Activated CD4-positive, alpha-beta memory T cell treated with anti-CD3 and anti-CD28 coated beads, Interleukin-2, amount 10 ng/mL, durations not matched to agents 7 days and 5 days (primary cell): ENCODE measurements at places on chromosomes 1 and 21. TPM values are rescaled to one million over a fixed set of nuclear protein-coding genes. Genes with fewer than 3 reads are reported as not detected.

- no peak for DNase-seq
These were observed 41.0 kb upstream of the APOBEC4 start for GRCh38 chr1:183694066-183694465.

DNA sequence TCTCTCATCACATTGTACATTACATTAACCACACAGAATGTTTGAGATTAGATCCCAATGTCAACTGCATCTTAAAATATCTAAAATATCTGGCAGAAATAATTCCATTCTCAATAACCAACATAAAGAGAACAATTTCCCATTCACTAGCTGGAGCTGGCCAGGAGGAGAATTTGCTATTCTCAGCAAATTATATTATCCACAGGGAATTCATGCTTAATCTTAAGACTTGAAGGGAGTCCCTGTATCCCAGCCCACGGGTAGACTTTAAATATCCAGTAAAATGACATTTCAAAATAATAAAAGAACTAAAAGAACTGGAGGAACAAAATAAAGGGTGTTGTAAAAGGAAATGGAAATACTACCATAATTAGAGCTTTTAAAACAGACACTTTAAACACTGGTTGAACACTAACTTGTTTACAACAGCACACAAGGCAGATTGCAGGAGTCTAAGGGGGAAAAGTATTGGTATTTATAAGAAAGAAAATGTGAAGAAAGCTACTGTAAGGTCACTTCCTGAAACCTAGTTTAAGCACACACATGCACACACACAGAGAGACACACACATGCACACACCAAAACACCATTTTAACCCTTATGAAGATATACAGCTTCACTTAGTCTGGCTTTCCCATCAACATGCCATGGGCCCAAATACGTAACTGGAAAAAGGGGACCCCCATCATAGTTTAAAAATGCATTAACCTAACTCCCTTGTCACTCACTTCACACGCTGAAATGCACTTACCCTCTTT, 107.0 kb downstream of the PTPN14 start:
- DNase-seq, result no peak

GRCh38 chr1:208300084-208300770, 56.0 kb upstream of the PLXNA2 start:
- DNase-seq, result no peak

DNA sequence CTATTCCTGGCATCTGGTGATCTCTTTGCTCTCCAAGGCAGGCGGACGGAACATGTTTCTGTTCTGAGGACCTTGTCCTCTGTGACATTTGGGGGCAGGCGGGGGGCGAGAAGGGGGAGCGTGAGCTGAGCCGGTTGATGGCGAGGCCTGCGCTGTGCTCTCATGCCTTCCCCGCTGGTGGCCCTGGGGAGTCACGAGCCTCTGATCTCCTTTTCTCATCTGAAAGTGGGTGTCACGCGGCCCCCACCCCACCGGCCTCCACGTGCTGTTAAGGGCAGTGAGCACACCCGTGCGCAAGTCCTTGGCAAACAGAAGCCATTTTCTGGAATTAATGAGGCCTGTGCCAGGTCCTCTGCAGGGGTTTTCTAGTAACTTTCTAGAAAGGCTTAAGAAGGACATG, 102.8 kb upstream of the ACTRT2 start:
- no peak for DNase-seq

DNA sequence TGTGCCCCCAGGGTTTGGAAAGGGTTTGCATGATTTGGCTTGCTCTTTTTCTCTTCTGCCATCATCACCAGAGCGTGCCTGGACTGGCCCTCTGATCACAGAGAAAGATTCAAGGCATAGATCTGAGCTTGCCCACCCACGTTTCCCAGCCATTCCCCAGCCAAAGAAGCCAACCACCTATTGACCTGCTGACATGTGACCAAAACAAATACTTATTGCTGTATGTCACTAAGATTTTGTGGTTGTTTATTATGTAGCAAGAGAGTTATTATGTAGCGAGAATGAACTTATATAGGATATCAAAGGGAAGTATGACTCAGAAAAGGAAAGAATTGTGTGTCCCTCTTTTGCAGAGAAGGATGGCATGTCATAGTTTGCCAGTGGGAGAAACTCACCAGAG, 59.9 kb downstream of the UBE2U start:
- DNase-seq, result no peak

DNA sequence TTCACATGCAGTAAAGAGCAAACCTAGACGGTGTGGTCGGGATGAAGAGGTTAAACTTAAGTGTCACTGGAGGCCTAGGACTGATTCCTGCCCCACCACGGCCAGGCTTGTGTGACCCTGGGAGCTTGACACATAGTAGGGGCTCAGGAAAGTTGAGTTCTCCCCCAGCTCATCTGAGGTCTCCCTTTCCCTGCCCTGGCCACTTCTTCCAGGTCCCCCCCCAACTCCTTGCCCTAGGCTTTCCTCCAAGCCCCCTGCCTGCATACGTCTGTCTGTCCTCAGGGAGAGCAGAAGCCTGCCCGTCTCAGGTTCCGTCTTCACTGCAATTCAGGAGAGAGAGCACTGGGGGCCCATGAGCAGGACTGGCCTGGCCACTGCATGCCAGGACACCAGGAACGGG, 225.8 kb downstream of the PTPRU start:
- no peak for DNase-seq

DNA sequence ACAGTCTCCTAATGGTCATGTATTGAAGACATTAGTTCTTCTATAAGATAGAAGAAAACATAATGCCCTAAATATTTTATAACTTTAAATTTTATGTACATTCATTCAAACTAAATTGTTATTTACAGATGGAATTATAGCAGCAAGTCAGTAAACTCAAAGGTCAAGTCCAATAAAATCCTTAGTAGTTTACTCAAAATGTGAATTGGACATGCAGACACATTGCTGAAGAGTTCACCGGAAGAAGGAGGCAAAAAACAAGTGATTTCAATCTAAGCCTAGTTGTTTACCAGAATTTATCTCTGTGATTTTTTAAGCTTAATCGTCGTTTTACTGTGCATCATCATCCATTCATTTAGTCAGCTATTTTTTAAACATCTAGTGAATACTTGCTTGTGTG, 149.7 kb downstream of the GREM2 start:
- DNase-seq, result no peak

Gene KCNK2
- total RNA-seq, result not detected

Gene CELA2A
- total RNA-seq, result not detected

Gene TPM3
- total RNA-seq, result 805 TPM

Gene PSMA5
- total RNA-seq, result 189 TPM
